ENCODE measurements at places on chromosomes 12 and 14.

DNA sequence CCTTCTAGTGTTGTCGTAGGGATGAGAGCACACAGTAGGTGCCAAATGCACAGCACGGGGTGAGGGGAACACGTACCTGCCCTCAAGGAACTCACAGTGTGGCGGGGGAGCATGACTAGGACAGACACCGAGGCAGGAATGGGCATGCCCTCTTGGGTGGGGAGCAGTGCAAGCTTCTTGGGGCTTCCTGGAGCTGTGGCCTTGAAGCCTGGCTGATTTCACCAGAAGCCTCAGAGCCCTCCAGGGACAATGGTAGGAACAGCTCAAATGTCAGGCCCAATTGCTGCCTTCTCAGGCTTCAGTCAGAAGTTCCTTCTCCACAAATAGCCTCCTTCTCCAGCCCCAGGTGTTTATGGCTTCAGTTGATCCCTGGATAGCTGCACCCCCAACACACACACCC lies 43.4 kb downstream of the TEAD4 start:
- no peak for DNase-seq

DNA sequence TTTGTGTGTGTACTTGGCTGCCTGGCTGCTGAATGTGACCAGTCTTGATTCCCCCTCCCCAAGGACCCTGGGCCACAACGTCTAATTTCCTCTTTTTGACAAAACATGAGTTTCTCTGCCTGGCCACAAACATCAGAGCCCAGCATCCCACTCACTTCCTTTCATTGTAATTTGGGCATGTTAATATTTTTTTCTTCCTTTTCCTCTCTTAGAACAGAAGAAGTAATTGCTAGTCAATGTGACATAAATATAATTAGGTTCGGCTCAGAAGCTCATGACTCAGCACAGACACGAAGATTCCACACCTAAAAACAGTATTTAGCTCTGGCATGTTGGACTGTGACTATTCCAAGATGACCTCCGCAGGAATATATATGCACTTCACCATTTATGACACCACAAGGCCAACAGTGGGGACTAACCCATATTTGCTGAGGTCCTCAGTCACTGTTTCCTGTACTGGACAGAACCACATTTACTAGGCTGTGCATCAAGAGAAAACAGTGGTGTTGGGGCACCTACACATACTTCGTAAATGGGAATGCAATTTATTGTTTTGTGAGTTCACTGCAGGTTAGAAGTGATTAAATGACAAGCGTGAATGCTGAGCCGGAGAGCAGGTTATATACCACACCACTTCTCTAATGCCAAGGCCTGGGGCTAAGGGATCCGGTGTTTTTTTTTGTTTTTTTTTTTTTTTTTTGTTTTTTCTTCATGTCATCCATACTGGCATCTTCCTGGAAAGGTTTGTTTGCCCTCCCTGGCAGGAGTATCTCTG lies 4.2 kb downstream of the GSG1 start:
- DNase-seq, result no peak

DNA sequence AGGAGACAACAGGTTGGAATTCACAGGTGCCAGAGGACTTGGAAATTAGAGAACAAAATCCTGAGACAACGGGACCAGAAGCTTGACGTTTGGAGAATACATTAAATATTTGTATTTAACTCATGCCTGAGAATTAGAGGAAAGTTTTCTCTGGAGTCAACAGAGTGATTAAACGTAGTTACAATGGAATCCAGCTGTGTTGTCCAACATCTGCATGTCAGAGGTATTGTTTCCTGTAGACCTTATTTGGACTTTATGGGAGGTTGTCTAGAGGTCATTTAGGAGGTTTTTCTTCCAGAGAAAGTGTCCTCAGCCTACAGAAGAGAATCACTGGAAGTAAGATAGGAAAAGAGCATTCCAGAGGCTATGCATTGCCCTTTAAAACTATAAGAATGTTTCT lies 45.1 kb upstream of the RERGL start:
- DNase-seq, result no peak

DNA sequence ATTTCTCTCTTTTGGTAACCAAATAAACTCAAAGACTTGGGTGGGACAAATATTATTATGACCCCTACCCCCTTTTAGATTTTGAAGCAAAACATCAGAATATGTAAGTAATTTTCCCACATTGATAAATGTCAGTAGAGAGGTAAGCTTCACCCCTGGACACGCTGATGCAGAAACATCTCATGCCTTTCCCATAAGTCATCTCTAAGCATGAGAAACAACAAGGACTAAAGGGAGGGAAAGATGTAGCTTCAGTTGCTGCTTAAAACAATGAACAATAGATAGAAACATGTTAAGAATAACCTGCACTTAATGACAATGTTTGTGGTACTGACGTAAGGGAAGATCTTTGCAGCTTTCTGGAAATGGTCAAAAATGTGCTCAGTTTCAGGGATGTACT lies 56.3 kb upstream of the SLC8A3 start:
- DNase-seq, result no peak

GRCh38 chr12:109597414-109597794 lies 23.8 kb downstream of the MVK start:
- no peak for DNase-seq

- DNase-seq, result no peak
Measured at GRCh38 chr12:68794653-68795251, 13.2 kb upstream of the MDM2 start.

- DNase-seq, result no peak
Measured at GRCh38 chr12:114406316-114406983, 506 bp upstream of the TBX5 start.

DNA sequence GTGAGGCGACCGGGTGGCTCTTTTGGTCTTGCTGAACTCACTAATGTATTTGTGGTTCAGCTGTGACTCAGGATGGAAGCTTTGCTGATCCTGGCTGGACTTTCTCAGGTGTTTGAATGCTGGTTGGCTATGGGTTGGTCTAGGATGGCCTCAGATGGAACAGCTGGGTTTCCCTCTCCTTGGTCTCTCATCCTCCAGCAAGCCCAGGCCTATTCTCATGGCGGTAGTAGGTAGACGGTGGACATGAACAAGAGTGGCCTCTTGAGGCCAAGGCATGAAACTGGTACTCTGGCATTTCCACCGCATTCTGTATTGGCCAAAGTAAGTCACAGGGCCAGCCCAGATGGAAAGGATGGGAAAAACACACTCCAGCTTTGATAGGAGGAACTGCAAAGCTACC lies 11.8 kb upstream of the POLR3B start:
- no peak for DNase-seq

DNA sequence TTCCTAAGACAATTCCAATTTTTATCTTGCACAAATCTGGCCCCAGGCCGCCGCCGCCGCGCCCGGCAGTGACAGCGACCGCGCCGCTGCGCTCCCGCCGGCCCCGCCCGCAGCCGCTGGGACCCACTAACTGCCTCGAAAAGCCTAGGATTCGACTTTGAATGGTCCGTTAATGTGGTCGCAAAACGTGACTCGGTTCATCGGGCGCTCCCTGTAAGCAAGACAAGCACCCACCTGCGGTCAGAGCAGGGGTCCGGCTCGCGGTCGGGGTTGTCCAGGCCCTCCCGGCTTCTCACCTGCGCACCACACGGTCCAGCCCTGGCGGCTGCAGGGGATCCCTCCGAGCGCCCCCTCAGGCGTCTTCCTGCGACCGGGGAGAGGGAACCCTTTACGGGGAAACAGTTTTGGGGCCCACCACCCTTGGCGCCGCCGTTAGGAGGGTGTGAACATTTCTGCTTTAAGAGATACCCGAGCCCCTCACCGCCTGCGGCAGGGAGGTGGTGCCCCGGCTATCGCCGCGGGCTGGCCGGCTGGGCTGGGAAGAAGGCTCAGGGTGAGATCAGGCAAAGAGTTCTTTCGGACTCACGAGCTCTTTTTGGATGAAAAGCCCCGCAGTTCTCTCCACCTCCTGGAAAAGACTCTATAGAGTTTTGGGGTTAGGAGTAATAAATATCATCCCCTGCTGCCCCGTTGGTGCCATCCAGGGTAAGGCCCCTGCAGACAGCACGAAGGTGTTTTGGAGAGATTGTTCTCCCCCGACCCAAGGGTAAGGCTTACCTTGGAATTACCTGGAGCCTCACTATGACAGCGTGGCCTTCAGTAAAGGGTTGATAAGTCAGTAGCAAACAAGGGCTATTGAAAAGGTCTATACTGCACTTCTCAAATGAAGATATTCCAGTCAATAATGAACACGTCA lies 13.6 kb upstream of the FOXJ2 start:
- peak; percentile 76 for DNase-seq

DNA sequence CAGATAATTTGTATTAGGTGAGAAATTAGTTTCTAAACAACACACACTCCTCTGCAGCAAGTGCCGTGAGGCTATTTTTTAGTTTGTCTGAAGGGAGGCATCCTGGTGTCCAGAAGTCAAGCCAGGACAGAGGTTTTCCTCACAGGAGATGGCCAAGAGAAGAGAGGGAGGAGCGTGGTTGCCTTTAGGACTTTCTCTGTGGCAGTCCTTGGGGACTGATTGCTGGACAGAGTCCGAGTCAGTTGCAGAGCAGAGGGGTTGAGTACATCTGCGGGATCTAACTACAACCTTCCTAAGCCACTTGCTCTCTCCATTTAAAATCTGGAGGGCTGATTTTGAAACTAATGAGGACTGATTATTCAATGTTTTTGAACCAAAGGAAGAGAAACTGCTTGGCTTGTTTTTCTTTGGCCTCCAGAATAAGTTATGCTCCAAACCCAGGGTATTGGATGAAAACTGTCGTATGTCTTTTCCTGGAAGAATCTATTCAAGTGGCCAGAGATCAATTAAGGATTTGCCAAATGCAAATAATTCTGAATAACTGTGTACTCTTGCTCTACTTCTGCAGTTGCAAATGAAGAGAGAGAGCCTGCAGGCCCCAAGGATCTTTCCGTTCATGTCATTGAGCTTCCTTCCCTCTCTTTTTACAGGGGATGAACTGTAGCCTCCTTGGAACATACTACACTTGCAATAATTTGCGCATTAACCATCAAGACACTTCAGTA lies 1.2 kb downstream of the SLCO1C1 start:
- no peak for DNase-seq

GRCh38 chr14:104291123-104292000 lies 153.0 kb downstream of the KIF26A start:
- peak; percentile 75 for DNase-seq

DNA sequence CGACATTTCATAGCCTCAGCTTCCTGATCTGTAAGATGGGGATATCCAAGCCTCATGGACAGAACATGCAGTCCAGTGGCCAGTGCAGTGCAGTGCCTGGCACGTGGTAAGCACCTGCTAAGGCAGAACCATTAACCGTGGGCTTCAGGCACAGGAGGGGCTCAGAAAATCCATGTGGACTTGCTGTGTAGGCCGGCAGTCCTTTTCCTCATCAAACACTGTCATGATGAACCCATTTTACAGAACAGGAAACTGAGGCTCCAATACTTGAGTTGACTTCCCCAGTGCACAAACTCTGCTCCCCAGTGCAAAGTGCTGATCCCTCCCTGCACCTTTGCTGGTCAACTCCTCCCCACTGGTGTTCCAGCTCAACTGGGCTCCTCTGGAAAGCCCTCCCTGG lies 18.0 kb downstream of the TRPV4 start:
- no peak for DNase-seq

- no peak for DNase-seq
Measured at GRCh38 chr14:21096978-21097635, 1.3 kb downstream of the ZNF219 start.

GRCh38 chr12:46217541-46218321 lies 51.1 kb downstream of the SLC38A1 start:
- DNase-seq, result no peak

All from glutamatergic neuron (in vitro differentiated cells).